ENCODE measurements at places on chromosomes 3 and 15.

DNA sequence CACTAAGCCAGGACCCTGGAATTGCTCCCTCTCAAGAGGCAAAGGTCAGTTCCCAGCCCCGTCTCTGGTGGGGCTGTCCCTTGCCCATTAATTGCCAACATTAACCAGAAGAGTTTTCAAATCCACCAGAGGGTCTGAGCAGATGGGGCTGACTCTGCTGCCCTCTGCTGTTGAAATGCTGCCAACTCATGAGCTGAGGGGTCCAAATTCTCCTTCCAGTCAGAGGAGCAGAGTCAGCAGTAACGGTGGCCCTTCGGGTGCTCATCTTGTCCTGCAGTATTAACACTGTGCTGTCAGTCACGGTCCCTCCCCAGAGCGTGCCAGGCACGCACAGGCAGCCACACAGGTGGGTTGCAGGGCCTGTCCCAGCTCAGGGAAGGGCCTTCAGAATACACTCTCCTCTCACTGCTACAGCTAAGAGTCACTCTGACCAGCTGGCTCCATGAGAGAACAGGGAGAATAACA is 10.7 kb upstream of the SPTBN5 start:
- peak; percentile 81 for DNase-seq

DNA sequence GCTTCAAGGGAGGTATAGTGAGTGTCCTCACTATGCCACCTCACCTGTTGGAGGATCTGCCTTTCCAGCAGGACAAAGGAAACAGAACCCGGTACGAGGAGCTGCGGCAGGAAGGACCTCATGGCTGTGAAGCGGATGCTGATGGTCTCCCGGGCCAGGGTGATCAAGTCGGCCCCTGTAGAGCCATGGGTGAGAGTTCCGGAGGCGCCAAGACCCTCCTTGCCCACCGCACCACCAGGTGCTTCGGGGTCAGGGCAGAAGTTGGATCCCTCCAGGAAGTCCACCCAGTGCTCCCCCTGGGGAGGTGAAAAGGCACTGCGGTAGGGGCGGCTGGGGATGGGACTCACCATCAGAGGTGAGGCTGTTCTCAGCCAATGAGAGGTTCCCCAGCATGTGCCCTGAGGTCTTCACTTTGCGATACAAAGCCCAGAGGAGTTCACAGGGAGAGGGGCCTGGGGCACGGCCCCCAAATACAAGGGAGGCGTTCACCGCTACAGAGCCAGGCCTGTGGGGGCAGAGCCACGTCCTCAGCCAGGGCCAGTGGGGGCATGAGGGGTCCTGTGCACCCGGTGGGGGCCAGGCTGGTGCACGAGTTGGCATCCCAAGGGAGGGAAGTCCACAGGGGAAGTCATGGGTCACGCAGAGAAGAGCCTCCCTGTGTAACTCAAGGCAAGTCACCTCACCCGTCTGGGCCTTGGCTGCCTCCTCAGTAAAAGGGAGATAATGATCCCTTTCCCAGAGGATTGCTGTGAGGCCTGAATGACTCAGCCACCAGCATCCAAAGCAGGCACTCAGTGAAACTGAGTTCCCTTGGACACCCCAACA is 27.7 kb downstream of the C15orf39 start:
- no peak for DNase-seq

- no peak for DNase-seq
Measured at GRCh38 chr3:177977381-177978158, 558.7 kb upstream of the KCNMB2 start.

DNA sequence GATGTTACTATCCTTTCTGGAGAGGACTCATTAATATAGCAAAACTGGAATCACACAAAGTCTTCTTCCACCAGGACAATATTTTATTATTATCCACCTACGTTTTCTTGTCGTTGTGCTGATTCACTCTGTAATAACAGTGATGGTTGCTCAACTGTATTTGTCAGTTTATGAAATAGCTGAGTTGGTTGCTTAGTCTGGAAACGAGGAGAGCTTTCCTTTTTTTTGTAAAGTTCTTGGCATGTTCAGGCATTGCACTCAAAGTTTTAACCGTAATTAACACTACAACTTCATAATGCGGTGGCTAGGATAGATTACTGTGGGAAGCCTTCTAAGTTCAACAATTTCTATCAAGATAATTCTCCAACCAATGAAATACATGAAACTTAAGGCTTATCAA is 131.2 kb downstream of the RAP2B start:
- no peak for DNase-seq

DNA sequence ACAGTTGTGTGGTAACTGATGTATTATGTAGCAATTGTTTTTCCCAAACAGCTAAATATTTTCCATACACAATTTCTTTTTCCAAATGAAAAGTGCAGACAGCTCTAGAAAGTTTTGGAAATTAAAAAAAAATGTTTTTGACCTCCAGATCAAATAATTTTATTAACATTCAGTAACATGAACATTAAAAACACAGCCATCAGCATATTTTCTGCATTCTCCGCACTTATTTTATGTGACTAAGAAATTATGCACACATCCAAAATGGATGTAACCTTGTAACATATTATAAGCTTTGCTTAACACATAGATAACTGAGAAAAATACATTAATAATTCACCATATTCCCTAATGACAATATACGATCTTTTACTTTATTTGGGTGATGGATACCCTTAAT is 224.6 kb downstream of the VGLL3 start:
- DNase-seq, result no peak

DNA sequence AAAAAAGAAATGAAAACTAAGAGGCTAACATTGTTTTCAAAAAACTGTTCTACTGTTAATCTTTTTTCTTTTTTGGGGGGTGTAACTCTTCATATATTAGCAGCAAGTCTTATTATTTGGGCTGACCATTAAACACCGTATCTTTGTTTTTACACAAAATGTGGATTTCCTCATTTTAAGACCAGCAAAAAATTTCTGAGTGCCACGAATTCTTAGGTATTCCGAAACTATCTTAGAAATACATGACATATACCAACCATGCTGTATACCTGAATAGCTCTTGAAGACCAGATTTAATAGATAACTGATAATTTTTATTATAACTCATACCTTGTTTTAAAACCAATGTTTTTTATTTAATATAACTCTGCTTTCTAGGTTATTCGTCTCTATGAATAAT is 620 bp upstream of the TTC23 start:
- DNase-seq, result no peak

DNA sequence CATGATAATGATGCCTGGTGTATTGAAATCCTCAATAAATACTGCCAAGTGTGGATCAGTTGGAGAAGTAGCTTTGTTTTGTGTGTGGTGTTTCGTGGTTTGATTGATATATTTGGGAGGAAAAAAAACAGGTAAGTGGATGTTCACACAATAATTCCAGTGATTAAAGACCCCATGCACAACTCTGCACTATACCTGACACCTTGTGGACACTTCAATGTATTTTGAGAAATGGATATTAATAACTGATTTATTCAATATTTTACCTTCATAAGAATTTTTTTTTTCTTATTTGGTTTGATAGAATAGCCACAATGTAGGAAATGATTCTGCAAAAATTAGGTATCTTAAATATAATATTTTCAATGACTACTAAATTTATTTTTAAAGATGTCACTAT is 62.4 kb upstream of the PYDC2 start:
- no peak for DNase-seq

GRCh38 chr3:17775073-17775472 is 32.6 kb upstream of the TBC1D5 start:
- no peak for DNase-seq

DNA sequence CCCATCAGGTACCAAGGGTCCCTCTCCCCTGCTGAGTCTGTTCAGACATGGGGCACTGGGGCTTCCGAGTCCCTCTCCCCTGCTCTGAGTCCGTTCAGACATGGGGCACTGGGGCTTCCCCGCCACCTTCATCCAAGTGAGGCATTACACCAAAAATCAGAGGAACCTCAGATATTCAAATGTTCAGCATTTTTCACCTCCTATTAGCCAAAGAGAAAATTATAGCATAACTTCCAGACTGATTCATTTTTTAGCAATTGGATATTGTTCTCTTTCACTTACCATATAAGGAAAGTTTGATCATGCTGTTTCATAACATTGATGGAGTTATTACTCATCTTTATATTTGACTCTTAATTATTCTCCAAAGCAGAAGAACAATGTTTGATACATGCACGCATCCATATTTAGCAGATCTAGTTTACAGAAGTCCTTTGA is 213.9 kb downstream of the MTHFS start:
- DNase-seq, result no peak

DNA sequence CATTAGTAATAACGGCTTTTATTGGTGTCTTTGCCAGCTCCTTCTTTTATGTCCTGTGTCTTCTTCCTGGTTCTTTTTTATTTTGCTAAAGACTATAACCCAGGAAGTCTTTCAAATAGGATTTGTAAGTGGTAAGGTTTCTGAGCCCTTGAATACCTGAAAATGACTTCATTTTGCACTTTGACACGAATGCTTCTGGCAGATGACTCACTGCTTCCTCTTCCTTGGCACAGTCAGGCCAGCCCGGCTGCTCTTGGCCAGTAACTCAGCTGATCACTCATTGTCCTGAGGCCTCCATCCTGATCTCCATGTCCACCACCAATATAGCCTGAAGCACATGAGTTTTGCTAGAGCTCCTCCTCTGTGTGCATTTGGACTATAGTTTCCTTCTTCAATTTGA is 48.7 kb upstream of the NR2E3 start:
- no peak for DNase-seq

- DNase-seq, result no peak
Measured at GRCh38 chr15:42145546-42146455, 10.6 kb downstream of the PLA2G4F start.

- no peak for DNase-seq
Measured at GRCh38 chr15:73915082-73915481, 11.2 kb upstream of the LOXL1 start.

GRCh38 chr15:55484917-55485672 is 22.9 kb downstream of the DNAAF4 start:
- DNase-seq, result no peak

GRCh38 chr3:72722930-72723726 is 125.1 kb downstream of the SHQ1 start:
- no peak for DNase-seq

DNA sequence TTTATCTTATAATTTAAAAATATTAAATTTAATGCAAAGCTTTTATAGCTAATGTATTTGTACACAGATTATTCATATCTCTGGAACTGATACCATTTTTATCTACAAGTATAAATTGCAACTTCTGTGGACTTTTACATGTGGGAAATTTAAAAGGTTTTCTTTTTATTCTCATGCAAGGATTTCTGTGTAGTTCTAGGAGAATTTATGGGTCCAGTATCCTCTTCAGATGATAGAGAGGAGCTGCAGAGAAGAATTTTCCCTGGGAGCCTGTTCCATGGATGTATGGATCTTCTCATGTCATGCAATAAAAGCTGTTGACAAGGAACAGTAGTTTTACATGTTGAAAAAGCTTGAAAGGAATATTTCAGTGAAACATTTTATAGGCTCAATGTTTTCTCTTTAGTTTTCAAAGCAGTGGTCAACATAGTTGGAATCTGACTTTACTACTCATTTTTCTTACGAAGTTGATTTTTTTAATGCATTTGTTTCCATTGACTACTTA is 119.7 kb downstream of the MCTP2 start:
- DNase-seq, result no peak

GRCh38 chr3:174439331-174440252 is 419.5 kb upstream of the NAALADL2 start:
- DNase-seq, result peak; percentile 3

GRCh38 chr15:64667736-64668161 is 107.6 kb downstream of the RBPMS2 start:
- DNase-seq, result no peak

GRCh38 chr15:101320501-101321052 is 25.5 kb upstream of the SNRPA1 start:
- DNase-seq, result peak; percentile 56

DNA sequence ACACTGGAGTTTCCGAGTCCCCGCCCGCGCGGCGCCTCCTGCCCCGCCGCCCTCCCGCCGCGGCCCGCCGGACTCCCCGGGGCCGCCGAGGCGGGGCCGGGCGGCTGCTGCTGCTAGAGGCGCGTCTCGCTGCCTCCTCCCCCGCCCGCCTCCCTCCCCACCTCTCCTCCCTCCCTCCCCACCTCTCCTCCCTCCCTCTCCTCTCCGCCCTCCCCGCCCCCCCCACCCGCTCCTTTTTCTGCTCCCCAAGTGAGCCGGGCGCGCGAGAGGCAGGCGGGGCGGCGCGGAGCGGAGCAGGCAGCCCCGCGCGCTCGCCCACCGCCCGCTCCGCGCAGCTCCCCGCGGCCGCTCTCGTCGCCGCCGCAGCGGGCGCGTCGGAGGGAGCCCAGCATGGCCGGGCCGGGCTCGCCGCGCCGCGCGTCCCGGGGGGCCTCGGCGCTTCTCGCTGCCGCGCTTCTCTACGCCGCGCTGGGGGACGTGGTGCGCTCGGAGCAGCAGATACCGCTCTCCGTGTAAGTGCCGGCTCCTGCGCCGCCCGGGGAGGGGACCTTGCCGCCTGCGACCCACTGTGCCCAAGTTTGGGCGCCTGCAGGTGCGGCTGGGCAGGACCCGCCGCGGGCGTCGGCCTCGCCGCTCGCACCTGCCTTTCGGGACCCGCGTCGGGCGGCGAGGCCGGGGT is at the start of gene CACNA2D3:
Gene CACNA2D3 (plus strand): TSS at position 229 of the 679 bp plus-strand sequence.
- DNase-seq, result no peak

- DNase-seq, result no peak
Measured at GRCh38 chr3:8773941-8774542, 4.6 kb upstream of the OXTR start.

GRCh38 chr3:122057671-122058070 is 2.5 kb downstream of the CD86 start:
- no peak for DNase-seq

GRCh38 chr3:128343287-128344051 is 123.2 kb downstream of the DNAJB8 start:
- DNase-seq, result no peak

GRCh38 chr3:16180737-16181134 is 6.3 kb downstream of the GALNT15 start:
- no peak for DNase-seq

DNA sequence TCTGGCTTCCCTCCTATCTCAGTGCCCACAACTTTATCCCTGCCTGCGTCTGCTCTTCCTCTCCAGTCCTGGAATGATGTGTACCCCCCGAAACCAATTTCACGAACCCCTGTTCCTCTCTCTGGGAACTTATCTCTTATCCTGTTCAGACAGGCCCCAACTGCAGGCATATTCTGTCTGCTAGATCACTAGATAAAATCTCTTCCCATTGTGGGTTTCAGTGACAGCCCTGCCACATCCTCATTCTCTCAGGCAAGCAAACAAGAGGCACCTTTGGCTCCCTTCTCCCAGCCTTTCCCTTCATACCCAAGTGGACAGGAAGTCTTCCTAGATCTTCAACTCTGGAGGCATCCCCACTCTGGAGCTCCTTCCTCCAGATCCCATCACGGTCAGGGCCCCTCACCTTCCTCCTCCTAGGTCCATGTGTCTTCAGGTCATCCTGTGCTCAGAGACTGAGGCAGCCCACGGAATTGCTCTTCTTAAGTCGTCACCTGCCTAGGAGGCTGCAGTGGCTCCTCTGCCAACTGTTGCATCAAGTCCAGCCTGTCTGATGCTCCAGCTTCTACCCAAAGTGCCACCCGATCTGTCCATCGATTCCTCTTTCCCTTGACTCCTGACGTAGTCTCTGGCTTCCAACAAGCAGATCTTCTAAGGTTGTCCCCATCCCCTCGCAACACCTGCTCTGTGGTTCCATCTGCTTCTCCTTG is 190.8 kb downstream of the SLCO3A1 start:
- DNase-seq, result no peak

GRCh38 chr3:109702252-109702651 is 364.9 kb upstream of the DPPA4 start:
- DNase-seq, result peak; percentile 1

- DNase-seq, result peak; percentile 68
Measured at GRCh38 chr15:68055224-68055705, 1.1 kb downstream of the PIAS1 start.
